ENCODE measurements at places on chromosomes 6 and 20.

- no peak for DNase-seq
These were observed 125.9 kb upstream of the ESR1 start for GRCh38 chr6:151681433-151682059.

GRCh38 chr6:116429111-116429510, 32.1 kb upstream of the CALHM6 start:
- DNase-seq = no peak

DNA sequence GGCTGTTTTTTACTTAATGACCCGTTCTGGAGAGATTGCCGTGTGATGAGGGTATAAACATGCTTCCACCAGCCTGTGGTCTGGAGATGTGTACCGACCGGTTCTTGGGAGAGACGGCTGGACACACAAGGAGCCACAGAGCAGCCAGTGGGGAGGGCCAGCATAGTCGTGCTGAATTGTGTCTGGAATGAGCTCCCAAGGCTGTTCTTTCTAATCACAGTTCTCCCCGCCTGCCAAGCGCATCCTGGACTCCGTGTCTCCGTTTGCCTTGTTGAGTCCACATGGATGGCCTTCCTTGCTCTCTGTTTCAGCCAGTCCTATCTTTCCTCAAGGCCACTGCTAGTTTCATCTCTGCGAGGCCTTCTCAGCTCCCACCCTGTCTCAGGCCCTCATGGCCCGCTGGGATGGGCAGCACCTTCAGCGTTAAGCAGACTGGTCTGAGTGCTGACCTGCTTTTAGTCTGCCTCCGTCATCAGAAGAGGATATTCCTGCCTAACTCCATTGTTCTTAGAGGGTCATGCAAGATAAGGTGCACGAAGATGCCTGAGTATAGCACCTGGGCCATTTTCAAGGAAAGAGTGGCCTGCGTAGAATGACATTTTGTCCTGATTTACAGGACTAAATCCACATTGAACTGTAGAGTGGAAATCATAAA, 20.6 kb downstream of the MANBAL start:
- no peak for DNase-seq

DNA sequence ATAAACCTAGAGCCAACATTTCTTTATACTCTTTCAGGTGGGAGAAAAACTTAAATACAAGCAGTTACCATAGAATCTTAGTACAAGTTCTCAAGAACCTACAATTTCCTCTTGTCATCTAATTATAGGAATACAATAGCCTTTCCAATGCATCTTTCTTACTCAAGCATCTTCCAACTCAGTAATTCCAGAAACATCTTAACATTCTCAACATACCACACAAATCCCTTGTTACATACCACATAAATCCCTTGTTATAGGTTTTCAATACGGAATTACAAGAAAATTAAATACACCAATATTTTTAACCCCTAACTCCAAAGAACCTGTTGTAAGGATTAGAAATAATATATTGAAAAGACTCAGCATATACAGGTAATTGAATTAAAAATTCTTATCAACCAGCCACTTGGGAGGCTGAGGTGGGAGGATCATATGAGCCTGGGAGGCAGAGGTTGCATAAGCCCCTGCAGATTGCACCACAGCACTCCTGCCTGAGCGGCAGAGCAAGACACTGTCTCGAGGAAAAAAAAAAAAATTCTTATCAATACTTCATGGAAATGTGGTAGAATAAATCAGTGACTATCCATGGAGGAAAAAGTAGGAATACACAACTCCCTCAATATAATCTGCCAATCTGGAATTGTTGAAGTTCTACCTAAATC, 127.5 kb upstream of the CCDC28A start:
- DNase-seq = no peak

- DNase-seq = no peak
These were observed 14.4 kb downstream of the GSS start for GRCh38 chr20:34941226-34941625.

DNA sequence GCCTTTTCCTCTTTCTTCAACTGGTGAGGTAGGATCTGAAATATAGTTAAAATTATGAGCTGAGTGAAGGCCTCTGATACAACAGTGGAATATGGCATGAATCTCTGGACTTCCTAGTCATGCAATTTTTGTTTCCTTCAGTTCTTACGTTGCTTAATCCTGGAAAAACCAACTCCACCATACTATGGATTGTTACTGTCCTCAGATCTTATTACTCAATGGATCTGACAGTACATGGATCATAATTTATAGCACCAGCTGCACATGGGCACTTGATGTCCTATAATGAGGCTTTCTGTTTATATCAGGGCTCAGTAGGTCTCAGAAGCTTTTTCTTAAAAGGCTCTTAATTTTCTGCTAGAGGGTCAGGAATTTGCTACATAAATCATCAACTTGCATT, 1341.0 kb upstream of the EYS start:
- DNase-seq = no peak

DNA sequence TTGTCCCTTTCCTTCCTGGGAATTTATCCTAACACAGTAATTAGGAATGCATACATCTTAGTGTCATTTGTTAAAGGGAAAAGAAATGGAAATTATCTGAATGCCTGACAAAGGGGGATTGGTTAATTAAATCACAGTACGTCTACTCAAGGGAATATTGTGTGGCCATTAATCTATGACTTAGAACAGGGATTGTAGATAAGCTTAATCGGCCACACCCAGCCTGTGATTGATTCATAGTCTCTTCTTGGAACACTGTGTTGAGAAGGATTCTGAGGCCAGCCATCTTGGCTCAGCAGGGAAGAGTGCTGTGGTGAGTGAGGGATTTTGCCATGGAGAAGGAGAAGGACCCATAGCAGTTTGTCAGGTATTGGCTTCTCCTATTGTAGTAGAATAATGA, 50.5 kb downstream of the CTNNBL1 start:
- no peak for DNase-seq

DNA sequence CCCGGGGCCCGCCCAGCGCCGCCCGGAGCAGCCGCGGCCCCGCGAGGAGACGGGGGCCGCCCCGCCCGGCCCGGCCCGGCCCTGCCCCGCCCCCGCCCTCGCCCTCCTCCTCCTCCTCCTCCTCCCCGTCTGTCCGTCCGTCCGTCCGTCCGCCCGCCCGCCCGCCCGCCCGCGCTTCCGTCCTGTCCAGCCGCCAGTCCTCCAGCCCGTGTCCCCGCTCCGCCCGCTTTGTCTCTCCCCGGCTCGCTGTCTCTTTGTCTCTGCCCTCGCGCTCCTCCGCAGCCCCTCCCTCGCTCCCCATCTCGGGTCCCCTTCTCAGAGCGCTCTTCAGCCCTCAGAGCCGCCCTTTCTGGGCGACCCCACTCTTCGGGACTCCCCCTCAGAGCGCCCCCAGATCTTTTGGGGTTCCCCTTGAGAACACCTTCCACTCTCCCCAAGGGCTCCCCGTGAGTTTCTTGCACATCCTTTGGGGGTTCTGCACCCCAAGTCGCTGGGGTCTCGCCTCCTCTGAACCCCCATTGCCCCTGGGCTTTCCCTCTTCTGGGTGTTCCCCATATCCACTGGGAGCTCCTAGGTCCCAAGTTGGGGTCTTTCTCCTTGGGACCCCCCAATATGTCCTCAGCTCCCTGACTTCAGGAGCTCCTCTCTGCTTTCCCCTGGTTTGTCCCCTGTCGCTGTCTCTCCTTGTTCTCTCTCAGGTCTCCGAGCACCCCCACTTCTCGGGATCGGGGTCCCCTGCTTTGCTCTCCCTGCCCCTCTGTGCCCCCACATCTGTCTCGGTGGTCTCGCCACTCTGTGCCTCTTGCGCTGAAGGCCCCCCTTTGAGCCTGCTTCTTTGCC, 79.5 kb upstream of the MYL9 start:
- no peak for DNase-seq

- no peak for DNase-seq
These were observed 215.0 kb downstream of the SYNDIG1 start for GRCh38 chr20:24684421-24684871.

GRCh38 chr20:24987873-24988835, 4.4 kb downstream of the APMAP start:
- no peak for DNase-seq

DNA sequence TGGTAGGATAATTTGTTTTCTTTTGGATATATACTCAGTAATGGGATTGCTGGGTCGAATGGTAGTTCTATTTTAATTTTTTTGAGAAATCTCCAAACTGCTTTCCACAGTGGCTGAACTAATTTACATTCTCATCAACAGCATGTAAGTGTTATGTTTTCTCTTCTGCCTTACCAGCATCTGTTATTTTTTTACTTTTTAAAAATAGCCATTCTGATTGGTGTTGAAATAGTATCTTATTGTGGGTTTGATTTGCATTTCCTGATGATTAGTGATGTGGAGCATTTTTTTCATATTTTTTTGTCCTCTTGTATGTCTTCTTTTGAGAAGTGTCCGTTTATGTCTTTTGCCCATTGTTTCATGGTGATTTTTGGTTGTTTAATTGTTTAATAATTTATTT, 11.9 kb downstream of the HINT3 start:
- no peak for DNase-seq

- DNase-seq = no peak
These were observed 190.8 kb upstream of the NOX3 start for GRCh38 chr6:155646443-155646842.

GRCh38 chr6:87887266-87887665, 160.4 kb upstream of the SPACA1 start:
- DNase-seq = no peak
